ENCODE measurements at places on chromosomes 2 and 18.
A peak's percentile ranks its signal among the peaks of the same experiment; 100 is the strongest.

GRCh38 chr2:27212626-27213471 is 781 bp upstream of the SLC5A6 start:
- DNase-seq: peak; percentile 35

- DNase-seq: no peak
Measured at GRCh38 chr2:241489733-241490680, 18.4 kb downstream of the STK25 start.

DNA sequence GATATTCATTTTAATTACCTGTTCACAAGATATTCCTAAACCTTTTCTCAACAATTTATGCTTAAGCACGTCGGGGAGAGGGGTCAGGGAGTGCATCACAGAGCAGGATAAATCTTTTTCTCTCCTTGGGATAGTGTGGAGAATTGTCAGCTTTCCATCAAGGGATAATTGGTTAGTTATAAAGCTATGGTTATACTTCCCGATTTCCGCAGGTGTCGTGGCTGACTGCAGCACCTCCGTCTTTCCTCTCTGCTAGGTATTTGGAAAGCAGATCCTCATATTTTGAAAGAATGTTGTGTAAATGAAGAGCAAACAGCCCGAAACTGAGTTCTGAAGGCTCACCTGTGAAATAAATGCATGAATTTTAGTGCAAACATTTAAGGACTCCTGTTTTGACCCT is 778 bp downstream of the DYNC2LI1 start:
- no peak for DNase-seq

DNA sequence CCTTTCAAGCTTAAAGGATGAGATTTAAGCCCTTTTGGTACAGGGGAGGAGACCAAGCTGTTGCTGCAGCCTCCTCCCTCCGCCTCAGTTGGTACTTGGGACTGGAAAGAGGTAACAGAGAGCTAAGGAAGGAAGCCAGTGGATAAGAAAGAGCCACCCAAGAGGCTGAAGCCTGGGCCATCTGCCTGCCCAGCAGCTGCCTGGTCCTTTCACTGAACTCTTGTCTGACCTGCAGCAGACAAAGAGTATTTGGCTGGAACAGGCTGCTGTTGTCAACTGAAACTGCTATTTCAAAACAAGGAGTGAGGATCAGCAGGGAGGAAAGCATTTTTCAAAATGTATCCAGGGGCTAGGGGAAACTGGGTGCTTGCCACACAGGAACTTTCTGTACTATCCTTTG is 30.3 kb downstream of the TNS1 start:
- DNase-seq: no peak

DNA sequence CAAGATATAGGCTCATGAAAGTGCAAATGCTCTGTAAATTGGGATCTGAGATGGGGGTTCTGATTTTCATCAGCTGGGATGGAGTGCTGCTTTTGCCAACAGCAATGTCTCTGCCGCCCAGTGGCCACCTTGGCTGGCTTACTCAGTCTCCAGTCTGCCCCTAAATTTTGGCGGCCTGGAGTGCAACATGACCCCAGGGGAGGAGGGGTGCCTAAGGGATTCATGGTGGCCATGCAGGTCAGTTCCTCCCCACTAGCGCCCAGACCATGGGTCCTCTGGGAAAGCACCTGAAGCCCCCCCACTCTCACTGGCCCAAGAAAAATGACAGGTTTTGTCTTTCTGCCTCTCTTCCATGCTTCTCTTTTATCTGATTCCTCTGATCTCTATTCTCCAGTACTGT is 45.0 kb downstream of the SLC4A3 start:
- no peak for DNase-seq

DNA sequence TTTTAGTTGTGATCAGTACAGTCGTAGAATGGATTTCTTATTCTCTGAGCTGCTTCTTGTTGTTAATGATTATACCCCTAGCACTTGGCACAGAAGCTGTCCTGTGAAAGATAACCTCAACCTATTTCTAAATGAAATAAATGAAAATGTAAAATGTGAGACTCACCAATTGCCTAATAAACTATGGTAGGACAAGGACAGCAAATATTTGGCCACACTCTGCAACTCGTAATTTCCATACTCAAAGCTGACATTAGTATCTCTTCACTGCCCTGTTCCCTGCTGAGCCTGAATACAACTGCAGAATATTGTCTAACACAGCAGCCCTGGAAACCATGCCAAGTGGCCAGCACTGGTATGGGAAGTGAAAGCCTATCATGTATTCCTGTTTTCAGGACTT is 34.5 kb downstream of the TMEM182 start:
- DNase-seq: no peak

DNA sequence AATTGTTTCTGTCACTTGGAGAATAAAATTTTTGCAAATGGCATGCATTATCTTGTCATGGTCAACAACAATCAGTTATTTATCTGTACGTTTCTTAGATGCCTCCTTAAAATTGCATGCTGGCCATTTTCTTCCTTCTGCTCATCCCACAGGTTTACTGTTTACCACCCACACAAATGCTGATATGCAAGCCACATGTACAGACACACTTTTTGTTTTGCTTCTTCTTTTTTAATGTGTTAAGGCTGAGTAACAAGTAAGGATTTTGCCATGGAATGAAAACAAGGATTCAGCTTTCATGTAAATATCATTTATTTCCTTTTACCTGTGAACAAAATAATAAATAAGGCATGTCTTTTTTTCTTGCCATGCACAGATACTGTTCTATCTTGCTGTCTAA is 1077.1 kb upstream of the ZEB2 start:
- DNase-seq: no peak

- no peak for DNase-seq
Measured at GRCh38 chr2:24509425-24509824, 18.4 kb downstream of the NCOA1 start.

GRCh38 chr2:47833516-47833968 is 50.6 kb downstream of the MSH6 start:
- no peak for DNase-seq

Data from fibroblast of skin of scalp (primary cell).